ENCODE measurements at places on chromosomes 2 and 18.

- DNase-seq, result no peak
These were observed 19.4 kb downstream of the EXOC6B start for GRCh38 chr2:72806280-72806945.

GRCh38 chr18:23828426-23828825, 139.2 kb downstream of the LAMA3 start:
- no peak for DNase-seq

GRCh38 chr2:8510519-8510918, 171.3 kb upstream of the ID2 start:
- DNase-seq, result no peak

DNA sequence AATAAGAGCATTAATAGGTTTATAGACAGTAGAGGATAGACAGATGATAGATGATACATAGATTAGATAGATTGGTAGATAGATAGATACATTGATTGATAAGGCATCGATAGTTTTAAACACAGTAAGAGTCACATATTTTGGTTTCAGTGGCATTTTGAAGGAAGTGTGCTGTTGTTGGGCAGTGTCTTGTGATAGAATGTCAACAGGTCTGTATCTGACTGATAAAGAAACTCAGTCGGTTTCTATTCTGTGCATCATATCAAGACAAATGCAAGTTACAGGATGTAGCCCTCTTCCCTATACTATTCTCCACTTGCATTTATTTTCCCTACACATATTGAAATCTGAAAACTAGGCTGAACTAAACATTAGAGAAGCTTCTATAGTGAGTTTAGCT, 1229.0 kb upstream of the ZEB2 start:
- DNase-seq, result no peak

GRCh38 chr2:27393225-27393624, 12.7 kb upstream of the ZNF513 start:
- DNase-seq, result no peak

- no peak for DNase-seq
These were observed 51.2 kb downstream of the MBP start for GRCh38 chr18:77081390-77081778.

DNA sequence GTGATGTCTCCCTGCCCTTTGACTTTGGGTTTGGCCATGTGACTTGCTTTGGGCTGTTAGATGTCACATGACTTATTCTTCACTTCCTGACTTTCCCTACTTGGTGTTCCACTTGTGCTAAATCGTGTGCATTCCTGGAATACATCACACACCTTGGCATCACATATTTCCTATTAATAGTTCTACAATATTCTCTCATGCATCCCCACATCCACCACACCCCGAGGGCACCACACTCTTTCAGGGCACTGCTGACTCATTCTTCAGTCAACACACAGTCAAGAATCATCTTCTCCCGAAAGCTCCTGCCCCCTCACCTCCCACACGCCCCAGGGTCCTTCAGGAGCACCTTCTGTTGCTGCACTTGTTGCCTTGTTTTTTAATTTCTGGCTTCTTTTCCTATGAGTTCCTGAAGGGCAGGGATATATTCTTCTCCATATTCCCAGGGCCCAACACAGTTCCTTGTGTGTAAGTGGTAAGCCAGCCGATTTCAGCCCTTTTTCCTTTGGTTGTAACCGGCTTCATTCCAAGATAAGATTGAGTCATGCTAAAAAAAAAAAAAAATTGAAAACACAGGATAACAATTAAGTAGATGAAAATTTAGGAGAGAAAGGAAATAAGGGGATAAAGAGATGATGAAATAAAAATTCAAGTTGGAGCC, 341.4 kb downstream of the SLC4A3 start:
- DNase-seq, result no peak

- no peak for DNase-seq
These were observed 265.9 kb downstream of the NUP35 start for GRCh38 chr2:183390109-183390508.

DNA sequence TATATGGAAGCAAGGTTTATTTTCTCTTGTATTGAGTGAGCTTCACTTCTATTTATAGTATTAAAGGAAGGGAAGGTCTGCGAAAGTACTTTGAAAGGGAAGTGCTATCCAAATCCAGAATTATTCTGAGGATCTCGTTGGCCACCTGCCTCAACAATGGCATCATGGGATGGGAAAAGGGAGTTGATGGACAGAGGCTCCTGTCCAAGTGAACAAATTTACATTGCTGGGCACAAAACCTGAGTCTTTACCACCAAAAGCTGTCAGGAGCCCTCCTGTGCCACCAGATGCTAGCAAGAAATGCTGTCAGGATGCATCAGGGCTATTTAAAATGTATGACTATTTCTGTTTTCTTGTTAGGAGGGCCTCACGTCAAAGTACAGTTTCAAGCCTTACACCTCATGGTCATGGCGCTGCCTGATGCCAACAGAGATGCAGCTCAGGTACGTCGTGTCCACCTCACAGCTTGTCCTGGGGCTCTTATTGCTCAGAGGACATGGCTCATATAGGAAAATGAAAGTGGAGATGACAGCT, 157.3 kb downstream of the ARHGAP28 start:
- no peak for DNase-seq

- no peak for DNase-seq
These were observed 30.5 kb downstream of the ZEB2 start for GRCh38 chr2:144489315-144489916.

GRCh38 chr18:66599190-66599589, 4.7 kb downstream of the CDH19 start:
- no peak for DNase-seq

GRCh38 chr18:49959176-49959575, 145.8 kb upstream of the ACAA2 start:
- no peak for DNase-seq

Measured in stimulated activated CD4-positive, alpha-beta T cell treated with anti-CD3 and anti-CD28 coated beads, Interleukin-1b, Interleukin-23, amount 100 ng/mL, for 1 hour (primary cell).